NCI-H1417 (cell line): ENCODE measurements at places on chromosomes 11 and 22.

DNA sequence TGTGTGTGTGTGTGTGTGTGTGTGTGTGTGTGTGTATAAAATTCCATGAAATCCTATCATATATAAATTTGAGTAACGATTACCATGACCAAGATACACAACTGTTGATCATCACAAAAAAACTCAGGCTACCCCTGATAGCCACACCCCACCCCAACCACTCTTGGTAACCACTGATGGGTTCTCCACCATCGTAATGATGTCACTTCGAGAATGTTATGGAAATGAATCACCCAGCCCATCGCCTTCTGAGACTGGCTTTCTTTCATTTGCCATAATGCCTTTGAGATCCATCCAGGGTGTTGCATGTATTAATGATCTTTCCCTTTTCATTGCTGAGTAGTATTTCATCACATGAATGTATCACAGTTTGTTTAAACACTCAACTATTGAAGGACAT lies 496.0 kb downstream of the MIAT start:
- no peak for DNase-seq

DNA sequence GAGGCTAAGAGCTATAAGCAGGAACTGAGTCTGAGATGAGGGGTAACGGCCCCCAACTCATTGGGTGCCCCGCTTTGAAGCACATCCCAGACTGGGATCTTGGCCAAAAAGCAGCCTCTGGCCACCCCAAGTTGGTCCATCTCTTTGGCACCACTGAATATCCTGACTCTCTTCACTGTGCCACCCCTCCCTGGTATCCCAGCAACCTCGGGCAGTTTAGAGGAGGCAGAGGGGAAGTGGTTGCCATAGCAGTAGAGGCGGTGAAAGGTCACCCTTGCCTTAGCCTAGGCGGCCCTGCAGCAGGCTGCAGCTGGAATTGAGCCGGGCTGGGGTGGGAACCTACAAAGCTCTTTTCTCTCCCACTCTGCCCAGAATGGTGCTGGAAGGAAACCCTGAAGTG lies 1.1 kb downstream of the PELI3 start:
- DNase-seq: peak; percentile 11

DNA sequence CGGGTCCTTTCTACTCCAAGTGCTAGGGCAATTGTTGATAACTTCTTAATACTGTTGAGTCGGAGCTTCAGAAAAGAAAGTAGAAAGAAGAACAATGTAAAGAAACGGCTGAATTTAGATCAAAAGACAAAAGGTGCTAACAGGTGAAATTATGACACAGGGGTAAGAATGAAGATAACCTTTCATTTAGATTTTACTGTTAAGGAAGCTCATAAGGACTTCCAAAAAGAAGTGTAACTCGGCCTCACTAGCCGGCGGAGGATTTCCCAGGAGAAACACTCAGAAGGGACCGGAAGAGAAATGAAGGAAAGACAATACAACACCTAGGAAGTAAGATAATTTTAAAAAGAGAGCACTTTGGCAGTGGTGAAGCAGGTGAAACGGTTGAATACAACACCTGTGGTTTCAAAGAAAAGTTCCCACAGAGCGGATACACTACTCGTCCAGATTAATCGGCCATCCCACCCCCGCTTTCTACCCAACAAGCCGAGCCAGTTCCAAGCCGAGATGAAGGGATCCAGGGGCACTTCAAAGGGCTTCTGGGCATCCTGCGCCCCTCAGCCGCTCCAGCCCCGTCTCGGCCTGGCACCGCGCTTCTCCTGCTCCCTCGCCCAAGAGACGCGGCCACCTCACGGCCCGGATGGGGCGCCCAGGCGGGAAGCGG lies 737 bp downstream of the PPP2R1B start:
- no peak for DNase-seq

DNA sequence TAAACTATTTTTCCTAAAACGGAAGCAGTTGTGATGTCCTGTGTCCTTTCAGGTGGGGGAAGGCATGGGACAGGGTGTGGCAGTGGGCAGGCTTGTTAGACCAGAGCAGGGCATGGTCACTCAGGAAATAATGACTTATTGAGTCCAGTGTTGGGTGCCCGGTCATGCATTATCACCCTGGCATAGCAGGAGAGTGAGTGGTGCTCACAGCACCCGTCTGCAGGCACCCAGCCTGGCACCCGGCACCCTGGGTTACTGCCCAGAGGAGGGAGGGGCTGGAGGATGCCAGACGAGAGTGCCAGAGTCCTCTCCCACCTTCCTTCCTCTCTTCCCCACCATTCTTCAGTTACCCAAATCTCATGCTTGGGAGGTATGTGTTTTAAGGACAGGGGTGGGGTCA lies 59.1 kb downstream of the ST3GAL4 start:
- no peak for DNase-seq

DNA sequence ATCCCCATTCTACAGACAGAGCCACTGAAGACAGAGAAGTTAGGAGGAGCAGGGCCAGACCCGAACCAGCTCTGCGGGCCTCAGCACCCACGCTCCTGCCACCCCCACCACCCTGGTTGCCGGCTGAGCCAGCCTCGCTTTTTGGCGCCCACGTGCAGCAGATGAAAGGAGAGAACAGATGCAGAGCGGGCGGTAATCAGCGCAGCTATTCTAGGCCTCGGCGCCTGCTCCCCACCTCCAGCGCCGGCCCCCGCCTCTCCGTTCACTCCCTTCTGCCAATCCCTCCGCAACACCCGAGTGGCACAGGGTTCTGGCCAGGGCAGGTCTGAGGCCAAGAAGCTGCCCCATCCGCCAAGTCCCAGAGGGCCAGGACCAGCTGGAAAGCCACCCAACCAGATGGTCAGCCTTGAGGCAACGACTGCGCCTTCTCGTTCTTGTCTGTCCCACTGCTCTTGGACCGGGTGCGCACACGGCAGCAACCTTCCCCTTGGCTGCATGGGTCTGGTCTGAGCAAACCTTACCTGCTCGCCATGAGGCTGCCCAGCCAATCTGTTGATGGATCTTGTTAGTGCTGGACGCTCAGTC lies 16.8 kb downstream of the DNAL4 start:
- DNase-seq: no peak

- no peak for DNase-seq
Measured at GRCh38 chr11:66044757-66045156, 4.2 kb downstream of the GAL3ST3 start.

- no peak for DNase-seq
Measured at GRCh38 chr11:12195768-12196167, 85.4 kb downstream of the MICAL2 start.

GRCh38 chr11:126106594-126107328 lies 44.1 kb upstream of the CDON start:
- DNase-seq: no peak

DNA sequence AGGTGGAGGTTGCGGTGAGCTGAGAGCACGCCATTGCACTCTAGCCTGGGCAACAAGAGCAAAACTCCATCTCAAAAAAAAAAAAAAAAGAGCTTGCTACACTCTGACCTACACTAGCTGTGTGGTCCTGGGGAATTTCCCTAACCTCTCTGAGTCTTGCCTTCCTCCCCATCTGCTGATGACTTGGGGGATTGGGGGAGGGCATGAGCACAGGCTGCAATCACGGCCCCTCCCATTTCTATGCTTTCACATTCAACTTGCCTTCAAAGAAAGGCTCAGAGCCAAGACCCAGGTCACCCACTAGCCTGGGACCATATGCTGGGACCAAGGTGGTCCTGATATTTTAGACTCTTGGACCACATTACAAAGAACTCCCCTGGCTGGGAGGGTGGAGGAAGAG lies 39.8 kb upstream of the TEF start:
- no peak for DNase-seq

GRCh38 chr11:124970925-124971324 lies 16.9 kb downstream of the CCDC15 start:
- no peak for DNase-seq

DNA sequence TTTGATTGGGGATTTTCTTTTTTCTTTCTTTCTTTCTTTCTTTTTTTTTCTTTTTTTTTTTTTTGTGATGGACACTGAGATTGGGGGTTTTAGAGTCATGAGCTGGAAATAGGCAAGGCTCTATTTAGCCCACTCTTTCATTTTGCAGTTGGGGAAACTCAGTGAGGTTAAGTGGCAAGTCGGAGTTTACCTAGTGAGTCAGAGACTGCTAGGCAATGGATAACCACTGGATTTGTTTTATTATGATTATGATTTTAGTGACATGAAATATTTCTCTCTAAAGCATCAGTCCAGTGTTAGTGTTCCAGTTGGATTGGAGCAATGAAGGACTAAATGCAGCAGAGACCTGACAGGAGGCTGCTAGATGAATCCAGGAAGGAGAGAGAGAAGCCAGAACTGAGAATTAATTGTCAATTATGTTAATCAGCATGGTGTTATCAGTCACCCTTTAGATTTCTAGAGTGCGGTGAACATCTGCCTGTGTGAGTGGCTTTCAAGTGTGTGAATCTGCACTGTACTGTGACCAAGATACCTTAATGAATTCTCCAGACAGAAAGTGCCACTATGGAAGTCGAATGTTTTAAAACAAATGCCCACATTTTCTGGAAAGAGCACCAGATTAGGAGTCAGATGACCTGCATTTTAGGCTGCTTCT lies 10.9 kb downstream of the BMAL1 start:
- DNase-seq: no peak

GRCh38 chr22:46783721-46784120 lies 21.3 kb downstream of the TBC1D22A start:
- no peak for DNase-seq

- DNase-seq: no peak
Measured at GRCh38 chr22:50298937-50299784, 8.3 kb downstream of the PLXNB2 start.

GRCh38 chr11:100635194-100635593 lies 51.9 kb upstream of the ARHGAP42 start:
- DNase-seq: no peak

DNA sequence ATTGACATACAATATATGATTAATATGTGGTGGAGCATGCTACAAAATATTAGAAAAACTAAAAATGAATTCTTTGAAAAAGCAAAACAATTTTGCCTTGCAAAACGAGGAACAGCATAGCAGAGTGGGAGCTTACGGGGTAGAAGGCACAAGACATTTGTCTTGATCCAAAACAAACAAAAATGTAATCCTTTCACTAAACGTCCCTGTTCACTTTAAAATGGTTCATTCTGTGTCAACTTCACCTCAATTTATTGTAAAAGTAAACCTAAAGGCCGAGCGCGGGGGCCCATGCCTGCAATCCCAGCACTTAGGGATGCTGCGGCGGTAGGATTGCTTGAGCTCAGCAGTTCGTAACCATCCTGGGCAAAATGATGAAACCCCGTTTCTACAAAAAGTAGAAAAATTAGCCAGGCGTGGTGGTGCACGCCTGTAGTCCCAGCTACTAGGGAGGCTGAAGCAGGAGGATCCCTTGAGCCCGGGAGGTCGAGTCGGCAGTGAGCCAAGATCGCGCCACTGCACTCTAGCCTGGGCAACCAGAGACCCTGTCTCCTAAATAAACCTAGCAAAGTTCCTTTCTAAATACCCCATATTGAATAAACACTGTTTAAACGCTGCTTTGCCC lies 2.0 kb downstream of the PRDM10 start:
- DNase-seq: no peak

GRCh38 chr11:79363256-79363655 lies 77.6 kb downstream of the TENM4 start:
- no peak for DNase-seq

DNA sequence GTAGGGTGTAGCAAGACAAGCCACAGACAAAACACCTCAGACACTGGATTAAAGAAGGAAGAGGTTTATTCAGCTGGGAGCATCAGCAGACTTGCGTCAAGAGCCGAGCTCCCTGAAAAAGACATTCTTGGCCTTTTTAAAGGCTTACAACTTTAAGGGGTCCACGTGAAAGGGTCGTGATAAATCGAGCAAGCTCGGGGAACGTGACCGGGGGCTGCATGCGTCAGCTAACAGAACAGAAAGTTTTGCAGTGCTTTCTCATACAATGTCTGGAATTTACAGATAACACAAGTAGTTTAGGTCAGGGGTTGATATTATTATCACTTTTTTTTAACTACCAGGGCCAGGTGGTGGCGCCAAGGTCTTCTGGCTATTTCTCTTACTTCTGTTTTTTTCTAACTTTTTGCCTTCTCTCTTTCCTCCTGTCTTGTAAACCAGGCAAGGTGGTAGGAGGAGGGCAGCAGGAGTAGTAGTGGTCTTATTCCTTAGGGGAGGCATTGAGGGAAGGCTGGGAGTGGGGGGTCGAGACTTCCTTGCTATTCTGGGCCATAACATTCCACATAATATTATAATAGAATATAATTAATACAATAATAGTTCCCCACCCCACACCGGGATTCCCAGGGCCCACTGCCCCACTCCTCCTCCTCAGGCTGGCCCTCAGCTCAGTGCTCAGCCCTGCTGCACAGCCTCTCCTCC lies 587 bp upstream of the ALDH3B1 start:
- peak; percentile 32 for DNase-seq

DNA sequence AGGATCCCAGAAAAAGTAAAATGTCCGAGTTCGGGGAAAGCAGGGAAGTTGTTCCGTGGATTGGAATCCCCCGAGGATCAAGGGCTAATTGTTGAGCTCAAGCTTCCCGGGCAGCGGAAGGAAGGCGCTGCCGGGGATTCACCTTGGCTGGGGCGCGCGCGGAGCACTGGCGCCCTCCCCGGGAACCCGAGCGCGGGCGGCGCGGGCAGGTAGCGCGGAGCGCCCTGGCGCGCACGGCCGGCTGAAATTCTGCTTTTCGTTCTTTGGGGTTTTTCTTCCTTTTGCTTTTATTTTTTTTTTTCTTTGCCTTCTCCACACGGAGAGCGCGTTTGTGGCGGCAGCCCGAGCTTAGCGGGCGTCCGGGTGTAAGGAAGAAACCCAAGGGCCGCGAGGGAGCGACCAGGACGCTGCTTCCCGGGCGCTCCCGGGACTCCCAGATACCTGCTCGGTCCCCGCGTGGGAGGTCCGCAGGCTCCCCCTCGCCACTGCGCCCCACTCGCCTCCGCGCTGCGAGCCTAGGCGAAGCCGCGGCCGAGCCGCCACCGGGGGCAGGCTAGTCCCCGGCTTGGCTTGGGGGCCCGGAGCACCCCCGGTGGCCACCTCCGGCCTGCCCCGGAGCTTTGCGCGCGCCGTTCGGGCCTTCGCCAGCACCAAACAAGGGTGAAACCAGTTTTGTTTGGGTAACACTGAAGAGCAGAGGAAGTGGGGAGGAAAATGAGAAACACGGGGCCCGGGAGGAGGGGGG lies 4.8 kb upstream of the IGF2 start:
- DNase-seq: no peak

- no peak for DNase-seq
Measured at GRCh38 chr11:108902027-108902469, 237.2 kb downstream of the DDX10 start.

DNA sequence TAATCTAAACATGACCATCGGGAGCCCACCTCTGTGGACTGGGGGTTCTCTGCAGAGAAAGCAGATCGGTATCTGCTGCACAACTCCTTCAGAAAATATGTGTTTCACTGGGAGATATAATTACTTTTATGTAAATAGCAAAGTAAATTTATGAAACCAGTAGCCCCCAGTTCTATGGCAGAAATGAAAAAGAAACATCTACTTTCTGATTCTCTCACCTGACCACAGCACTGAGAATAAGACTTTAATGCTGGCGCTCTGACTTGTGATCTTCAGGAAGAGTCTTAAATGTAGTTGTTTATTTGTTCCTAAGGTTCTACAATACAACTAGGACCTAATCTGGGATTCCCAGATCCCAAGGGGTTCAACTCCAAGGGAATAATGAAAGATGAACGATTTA lies 518.0 kb downstream of the DLG2 start:
- no peak for DNase-seq

- no peak for DNase-seq
Measured at GRCh38 chr11:27847496-27847895, 147.2 kb upstream of the BDNF start.
